ENCODE measurements at places on chromosomes 5 and 9. TPM values are rescaled to one million over a fixed set of nuclear protein-coding genes. Genes with fewer than 3 reads are reported as not detected.

The TAF11L10 gene
- not detected for total RNA-seq

GRCh38 chr5:163548649-163549048, 43.2 kb downstream of the MAT2B start:
- ATAC-seq, result no peak

GRCh38 chr5:95810305-95811125, 12.0 kb downstream of the GLRX start:
- no peak for ATAC-seq

The SCGB3A2 gene
- total RNA-seq, result not detected

The LPAR1 gene
- 7.5 TPM for total RNA-seq

The SOHLH1 gene
- total RNA-seq, result not detected

GRCh38 chr5:63958654-63959053, 3.6 kb downstream of the HTR1A start:
- ATAC-seq, result no peak

DNA sequence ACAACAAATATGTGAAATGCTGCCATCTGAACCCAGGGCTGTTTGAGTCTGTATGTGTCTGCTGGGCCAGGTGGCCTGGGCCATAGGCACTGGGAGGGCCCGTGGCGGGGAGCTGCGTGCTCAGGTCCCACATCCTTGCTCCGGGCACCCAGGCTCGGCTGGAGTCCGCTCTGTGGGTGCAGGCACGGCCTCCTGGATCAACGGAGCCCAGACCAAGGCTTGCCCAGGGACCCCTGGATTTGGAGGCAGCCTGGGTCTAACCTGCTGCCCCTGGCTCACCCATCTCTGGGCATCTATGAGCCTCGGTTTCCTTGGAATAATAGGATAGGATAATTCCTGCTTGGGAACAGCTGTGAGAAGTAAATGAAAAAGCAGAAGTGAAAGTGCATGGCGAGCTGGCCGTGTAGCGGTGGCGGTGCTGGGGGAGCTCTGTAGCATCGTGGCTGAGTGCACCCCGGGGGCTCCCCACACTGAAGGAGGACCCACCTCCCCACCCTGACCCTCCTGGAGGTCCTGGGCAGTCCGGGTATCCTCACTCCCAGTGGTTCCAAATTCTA, 1.2 kb downstream of the CDHR2 start:
- ATAC-seq, result no peak

- ATAC-seq, result no peak
Measured at GRCh38 chr5:36158144-36158543, 6.2 kb downstream of the SKP2 start.

DNA sequence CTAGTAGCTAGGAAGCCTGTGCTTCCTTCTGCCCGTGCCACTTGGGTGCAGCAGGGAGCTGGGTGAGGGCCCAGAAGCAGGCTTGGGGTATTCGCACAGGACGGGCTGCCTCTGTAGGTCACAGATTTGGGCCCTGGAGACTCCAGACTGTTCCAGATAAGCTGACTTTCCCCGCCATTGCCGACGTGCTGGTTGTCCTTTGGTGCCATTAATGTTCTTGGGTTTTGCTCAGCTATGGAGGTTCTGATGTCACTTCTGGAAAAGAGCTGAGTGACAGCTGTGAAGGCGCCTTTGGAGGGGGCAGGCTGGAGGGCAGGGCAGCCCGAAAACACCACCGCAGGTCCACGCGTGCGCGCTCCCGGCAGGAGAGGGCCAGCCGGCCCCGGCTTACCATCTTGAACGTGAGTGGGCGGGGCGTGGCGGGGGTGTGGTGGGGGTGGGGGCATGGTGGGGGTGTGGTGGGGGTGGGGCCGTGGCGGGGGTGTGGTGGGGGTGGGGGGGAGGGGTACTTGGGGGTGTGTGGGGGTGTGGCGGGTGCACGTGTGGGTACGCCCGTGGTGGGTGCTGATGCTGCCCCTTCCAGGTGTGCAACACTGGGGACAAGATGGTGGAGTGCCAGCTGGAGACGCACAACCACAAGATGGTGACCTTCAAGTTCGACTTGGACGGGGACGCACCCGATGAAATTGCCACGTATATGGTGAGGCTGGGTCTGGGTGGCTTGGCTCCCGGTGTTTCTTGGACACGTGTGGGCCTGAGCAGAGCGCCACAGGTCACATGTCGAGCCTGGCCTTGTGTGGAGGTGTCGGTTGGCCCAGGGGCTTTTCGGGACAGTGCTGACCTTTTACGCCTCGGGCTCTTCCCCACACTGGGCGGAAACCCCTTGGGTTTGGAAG, 79.6 kb downstream of the WNK2 start:
- ATAC-seq, result no peak

- no peak for ATAC-seq
Measured at GRCh38 chr5:42824347-42824976, 12.8 kb upstream of the SELENOP start.

GRCh38 chr9:102461156-102461819, 533.8 kb upstream of the CYLC2 start:
- no peak for ATAC-seq

The DMRT3 gene
- total RNA-seq, result not detected

GRCh38 chr5:169856571-169856970, 123.7 kb downstream of the INSYN2B start:
- no peak for ATAC-seq

DNA sequence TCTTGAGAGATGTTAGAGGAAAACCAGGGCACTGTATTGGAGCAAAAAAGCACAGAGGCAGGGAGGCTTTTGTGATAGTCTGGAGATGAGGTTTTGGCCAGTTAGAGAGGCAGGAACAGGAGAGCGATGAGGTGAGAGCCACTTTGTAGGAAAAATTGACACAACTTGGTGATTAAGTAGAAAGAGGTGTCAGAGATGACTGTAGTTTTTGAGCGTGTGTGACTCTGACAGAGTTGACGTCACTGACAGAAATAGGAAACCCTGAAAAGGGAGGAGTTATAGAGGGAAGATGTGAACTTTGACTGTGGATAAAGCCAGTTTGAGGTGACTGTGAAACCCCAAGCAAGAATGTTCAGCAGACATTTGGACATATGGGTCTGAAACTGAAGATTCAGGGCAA, 15.7 kb downstream of the NFX1 start:
- no peak for ATAC-seq

- peak; percentile 48 for ATAC-seq
Measured at GRCh38 chr5:177494346-177495195, 2.8 kb downstream of the PDLIM7 start.

Data from esophagus mucosa (tissue), 1 donor.